ENCODE measurements at places on chromosomes 7 and 10.
A peak's percentile ranks its signal among the peaks of the same experiment; 100 is the strongest.

DNA sequence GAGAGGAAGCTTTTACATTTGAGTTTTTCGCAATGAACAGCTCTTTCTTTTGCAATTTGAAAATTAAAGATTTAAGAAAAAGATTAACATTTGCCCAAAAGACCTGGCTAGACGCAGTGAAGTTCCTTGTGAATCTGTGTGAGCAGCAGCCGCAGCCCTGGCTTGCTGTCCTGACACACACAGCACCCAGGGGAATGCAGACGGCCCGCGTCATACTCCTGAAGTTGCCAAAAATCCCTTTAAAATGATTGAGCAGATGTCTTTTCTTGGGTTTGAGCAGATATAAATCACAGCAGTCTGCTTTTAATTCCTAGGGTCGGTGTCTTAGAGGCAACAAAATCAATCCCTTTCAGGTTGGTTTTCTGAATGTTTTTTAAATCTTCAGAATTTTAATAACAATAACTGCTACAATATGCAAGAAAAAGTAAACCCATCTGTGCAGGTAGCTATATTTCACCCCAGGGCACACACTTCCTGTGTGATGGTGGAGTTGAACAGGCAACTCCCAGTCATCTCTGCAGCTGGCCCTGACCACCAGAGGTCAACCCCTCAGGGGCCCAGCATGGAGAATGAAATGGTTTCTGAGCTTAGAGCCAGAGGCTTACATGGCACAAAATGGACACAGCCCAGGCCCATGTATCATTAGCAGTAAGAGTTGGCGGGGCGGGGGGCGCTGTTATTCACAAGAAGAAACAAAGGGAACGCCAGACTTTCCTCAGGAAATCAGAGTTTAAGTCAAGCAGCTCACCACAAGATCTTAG, 32.2 kb upstream of the TRIL start:
- no peak for DNase-seq

GRCh38 chr7:14786314-14786895, 116.1 kb downstream of the DGKB start:
- DNase-seq = no peak

DNA sequence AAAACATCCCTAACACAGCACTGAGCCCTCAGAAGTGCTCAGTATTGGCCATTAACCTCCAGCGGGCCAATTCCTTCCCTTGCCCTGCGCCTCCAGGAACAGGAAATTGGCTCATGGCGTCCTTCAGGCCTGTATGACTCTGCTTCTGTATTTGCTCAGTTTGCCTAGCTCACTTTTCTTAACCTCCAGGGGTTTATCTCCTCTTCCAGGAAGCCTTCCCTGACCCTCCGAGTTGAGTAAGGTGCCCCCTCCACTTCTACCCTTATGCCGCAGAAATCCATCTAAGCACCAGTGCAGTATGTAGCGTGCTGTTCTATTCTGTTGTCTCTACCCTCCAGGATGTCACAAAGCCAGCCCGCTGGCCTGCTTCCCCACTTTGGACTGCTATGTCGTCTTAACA, 1.1 kb upstream of the SFXN4 start:
- no peak for DNase-seq

- DNase-seq = no peak
Observed at GRCh38 chr7:142018154-142018553, 22.5 kb downstream of the MGAM start.

GRCh38 chr10:122237331-122237990, 33.6 kb upstream of the BTBD16 start:
- no peak for DNase-seq

DNA sequence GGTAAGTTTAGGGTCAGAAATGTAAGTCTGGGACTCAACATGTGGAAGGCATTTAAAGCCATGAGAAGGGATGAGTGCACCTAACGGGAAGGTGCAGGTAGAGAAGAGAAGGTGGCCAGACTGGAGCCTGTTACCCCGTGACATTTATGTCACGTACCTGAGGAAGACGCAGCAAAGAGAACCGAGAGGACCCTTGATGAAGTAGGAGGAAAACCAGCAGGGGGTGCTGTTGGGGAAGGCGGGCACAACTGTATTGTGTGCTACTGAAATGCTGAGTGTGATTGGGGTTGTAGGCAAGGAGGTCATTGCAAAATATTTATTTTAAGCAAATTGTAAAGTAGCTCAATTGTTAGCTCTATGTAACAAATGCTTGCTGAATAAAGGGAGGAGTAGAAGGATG, 338.2 kb upstream of the PRKCQ start:
- DNase-seq = peak; percentile 8

DNA sequence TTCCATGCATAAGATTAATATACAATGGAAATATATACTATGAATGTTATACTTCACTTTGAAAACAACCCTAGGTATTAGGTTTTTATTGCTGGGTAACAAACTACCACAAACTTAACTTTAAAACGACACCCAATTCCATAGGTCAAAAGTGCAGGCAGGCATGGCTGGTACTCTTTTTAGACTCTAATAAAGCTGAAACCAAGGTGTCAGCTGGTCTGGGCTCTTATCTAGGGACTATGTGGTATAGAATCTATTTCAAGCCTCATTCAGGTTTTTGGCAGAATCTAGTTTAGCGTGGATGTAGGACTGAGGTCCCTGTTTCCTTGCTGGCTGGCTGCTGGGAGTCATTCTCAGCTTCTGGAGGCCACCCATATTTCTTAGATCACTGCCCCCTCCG, 65.0 kb upstream of the TMEM168 start:
- DNase-seq = no peak

DNA sequence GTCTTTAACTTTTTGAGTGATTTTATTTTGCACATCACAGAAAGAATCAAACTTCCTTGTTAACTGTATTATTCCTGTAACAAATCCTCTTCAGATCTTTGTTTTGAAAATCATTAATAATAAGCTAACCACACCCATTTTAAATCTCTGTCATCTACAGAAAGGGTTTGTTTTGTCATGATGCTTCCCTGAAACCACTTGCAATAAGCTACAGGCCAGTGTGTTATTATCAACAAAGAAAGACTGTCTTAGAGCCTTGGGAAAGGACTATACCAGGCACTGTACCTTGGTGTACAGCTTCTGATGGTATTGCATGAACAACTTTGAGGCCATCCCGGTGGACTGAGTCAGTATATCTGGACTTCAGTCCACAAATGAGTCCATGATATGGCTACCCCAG, 145.3 kb upstream of the FAM3C start:
- DNase-seq = no peak

DNA sequence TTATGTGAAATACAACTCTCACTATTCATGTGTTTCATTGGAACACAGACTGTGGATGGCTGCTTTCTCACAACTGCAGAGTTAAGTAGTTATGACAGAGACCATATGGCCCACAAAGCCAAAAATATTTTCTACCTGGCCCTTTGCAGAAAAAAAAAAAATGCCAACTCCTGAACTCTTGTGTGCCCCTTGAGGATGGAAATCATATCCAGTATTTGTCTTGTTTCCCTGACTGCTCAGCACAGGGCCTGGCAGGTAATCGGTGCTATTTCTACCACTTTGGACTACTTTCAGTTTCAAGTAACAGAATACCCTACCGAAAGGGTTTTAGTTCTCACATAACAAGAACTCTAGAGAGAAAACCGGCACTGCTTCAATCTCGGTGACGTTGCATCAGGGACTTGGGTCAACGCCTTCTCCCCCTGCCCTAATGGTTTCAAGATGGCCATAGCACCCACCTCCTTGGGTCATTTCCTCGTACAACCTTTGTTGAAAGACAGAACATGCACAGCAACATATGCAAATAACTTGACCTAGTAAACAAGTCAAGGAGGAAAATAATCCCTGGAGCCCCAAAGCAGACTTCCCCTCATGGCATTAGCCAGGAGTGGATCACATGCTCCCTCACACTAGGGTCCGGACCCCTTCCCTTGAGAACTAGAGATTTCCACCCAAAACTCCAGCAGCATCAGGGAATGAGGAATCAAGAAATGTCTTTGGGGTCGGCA, 11.8 kb upstream of the GPNMB start:
- no peak for DNase-seq

DNA sequence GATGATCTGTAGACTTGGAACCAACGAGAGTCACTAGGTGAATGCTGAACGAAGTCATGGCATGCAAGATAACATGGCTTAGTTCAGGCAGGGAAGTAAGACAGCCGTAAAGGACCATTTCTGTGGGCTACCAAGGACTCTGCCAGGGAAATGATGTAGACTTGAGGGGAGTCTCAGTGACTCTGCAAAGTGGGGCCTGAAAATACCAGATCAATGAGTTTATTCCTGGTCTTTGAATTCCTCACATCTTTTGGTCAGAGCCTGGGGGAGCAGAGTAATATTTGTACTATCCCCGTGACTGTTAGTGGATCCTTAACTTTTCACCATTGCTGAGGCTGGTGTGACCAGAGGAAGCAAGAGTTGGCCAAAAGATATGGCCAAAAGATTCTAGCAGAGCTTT, 60.7 kb upstream of the INHBA start:
- no peak for DNase-seq

Measured in nucleus accumbens (tissue), 56 donors.